Activated CD8-positive, alpha-beta memory T cell treated with anti-CD3 and anti-CD28 coated beads for 48 hours (primary cell): ENCODE measurements at places on chromosomes 5 and 9.

DNA sequence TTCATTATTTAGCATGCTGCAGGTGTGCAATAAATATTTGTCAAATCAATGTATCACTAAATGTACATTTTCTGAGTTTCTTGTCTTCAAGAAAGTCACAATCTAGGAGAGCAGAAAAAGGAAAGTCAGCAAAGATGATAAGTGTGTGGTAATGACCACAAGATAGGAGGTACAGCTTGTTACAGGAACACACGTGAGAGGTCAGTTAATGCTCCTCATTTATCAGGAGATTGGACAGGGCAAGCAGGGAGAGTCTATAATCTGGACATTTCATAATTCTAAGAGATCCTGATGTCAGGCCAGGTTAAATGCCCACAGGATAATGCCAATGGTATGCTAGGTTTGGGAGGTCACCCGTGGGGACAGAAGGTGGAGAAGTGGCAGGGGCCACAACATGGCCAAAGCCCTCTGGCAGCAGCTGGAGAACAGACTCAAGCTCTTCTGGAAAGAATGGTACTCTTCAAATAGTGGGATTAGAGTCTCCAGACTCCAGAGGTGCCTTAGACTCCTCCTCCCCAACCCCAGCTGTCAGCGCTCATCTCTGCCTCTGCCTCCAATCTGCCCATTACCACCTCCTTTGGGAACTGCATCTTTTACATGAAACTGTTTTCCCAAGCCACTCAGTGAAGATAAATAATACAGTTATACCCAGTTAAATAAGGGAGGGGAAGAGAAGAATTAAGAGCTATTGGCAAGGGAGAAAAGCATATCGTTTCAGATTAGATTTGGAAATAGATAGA is 114.3 kb downstream of the ASTN2 start:
- no peak for DNase-seq

- DNase-seq: no peak
These were observed 23.3 kb downstream of the CFAP90 start for GRCh38 chr5:7827610-7828009.

DNA sequence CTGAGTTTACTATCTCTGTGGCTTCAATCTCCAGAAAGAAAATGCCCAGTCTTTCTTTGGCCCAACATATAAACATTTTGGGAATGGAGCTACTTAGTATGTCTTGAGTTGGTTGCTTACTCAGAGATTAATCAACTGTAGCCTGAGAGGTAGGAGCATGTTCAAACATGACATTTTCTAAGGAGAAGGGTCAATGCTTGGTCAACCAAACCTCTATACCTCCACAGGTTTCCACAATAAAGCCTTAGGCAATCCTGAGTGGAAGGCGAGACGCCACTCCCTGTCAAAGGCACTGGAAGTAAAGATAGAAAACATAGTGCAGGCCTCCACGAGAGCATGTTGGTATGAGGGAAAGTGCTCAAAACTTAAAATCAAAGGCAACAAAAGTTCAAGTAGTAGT is 411.4 kb downstream of the KCTD16 start:
- no peak for DNase-seq

DNA sequence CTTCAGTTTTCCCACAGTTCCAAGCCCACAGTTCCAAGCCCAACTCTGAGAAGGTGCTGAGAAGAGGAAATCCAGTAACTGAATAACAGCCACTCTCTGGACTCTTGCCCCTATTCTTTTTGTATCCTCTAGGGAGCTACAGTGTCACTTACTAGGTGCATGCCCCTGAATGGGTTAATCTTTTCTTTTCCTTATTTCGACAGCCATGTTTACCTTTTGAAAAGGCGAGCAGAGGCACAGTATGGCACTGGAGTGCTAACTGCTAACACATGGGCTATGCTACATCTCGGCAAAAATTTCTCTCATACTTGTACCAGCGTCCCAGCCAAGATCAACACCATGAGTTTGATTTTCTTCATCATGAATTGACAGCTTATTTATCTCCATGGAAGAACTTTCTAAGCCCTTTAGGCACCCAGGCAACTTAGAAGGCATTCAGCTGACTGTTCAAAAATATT is 222.6 kb downstream of the EBF1 start:
- no peak for DNase-seq

DNA sequence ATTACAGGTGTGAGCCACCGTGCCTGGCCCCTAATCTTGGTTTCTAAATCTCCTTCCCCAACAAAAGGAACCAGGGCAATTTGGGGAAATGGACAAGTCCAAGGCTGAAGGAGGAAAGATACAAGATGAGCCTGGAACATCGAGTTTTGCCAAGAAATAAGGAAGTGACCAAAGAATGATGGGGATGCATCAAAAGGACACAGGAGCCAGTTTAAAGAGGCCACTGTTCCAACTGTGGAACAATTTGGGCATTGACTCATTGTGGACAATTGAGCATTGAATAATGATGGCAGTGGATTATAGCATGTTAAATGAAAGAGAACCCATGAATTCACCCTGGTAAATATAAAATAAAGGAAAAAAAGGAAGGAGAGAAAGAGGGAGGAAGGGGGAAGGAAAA is 47.5 kb downstream of the DUSP1 start:
- no peak for DNase-seq

DNA sequence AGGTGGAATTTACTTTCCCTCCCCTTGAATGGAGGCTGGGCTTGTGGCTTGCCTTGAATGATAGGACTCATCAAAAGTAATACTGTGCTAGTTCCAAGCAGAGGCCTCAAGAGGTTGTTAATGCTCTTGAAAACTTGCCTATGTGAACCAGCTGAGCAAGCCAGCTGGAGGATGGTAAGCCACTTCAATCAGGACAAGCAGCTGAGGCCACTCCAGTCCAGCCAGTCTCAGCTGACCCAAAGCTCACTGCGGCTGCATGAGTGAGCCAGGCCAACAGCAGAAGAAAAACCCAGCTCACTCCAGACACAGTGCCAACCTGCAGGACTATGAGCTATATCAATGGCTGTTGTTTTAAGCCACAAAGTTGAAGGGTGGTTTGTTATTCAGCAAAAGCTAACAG is 182.8 kb downstream of the MCTP1 start:
- no peak for DNase-seq
